ENCODE measurements at places on chromosomes 11 and 22.

DNA sequence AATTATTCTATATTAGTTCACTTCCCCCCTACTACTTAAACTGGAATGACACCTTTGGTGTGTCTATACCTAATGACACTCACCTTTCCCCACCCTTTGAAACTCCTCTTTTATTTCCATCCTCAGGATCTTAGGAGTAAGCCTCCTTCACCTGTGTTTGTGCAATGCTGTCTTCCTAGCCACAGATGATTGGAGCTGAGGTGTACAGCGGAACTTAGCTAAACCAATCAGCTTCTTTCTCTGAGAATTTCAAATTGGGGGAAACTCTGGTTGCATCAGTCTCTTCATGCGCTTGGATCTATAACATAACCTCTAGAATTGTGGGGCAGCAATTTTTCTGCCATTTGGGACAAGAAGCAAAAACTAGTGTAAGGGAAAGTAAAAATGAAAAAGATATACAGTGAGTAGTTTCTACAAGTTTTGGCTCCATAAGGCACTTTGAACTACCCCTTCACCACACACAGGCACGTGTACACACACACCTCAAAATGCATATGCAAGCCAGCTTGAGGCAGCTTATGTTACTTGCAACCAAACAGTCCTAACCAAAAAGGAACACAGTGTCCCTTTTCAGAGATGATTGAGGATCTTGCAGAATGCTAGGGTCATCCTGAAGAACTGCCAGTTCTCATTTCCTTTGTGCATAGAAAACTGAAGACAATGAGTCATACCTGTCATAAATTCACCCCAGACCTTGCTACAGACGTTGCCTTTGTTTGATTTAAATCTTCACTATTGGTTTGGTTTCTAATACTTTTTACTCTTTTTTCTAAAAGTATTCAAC is 36.0 kb upstream of the LDLRAD3 start:
- no peak for DNase-seq

DNA sequence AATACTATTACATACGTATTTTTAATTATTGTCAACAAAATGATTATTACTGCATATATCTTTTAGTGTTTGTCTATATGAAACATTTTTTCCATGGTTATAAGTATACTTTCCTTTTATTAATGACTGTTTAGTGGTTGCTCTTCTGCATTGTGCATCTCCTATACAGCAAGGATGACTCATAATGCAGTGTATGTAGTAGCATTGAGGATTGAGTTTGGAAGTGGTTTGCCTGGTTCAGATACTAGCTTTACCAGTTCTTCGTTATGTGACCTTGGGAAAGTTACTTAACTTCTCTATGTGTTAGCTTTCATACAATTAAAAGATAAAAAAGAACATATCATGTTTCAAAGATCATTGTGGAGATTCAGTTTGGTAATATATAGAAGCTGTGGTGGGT is 44.1 kb downstream of the CHORDC1 start:
- DNase-seq = no peak

DNA sequence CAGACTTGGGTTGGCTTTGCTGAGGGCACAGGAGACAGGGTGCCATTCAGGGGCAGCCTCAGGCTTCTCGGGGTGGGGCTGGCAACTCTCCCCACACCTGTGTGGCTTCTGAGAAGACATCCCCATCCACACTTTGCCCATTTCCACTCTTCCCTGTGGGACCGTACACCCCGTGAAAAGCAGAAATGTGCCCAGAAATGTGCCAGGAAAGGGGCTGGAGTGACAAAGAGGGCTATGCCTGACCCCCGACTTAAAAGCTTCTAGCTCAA is 50.6 kb downstream of the SGSM3 start:
- no peak for DNase-seq

DNA sequence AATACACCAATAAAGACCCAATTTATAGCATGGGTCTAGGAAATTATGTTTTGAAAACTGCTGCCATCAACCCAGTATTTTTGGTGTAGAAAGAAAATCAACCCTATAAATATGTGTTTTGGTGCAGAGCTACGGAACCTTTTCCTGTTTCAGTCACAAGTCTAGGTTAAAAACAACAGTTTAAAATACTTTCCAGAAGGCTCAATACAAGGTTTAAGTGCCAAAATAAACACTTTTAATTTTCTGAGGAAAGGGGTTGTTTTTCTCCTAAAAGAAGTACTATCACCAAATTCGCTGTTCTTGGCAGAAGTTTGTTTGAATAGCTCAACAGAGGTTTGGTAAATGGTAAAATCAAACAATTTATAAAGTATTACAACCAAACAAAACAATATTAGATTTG is 201.3 kb downstream of the TMEM135 start:
- DNase-seq = no peak
